ENCODE measurements at places on chromosomes 2 and 18. TPM values are rescaled to one million over a fixed set of nuclear protein-coding genes. Genes with fewer than 3 reads are reported as not detected.
A peak's percentile ranks its signal among the peaks of the same experiment; 100 is the strongest.

- DNase-seq = no peak
These were observed 1.6 kb upstream of the ADNP2 start for GRCh38 chr18:80107426-80107825.

- no peak for DNase-seq
These were observed 15.1 kb downstream of the PXDN start for GRCh38 chr2:1729242-1729641.

TMEM247 gene
- not detected for total RNA-seq

DNA sequence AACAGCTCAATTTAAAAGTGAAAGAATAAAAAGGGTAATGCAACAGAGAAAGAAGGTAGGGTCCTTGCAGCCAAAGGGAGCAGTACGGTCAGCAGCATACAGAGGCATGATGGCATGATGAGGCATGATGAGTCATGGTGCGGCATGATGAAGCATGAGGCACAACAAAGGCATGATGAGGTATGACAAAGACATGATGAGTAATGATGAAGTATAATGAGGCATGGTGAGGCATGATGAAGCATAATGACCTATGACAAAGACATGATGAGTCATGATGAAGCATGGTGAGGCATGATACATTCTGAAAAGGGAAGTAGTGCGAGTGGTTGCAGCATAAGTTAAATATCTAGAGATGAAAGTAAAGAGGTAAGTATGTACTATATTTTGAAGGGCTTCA is 673.2 kb downstream of the TMEM182 start:
- no peak for DNase-seq

MYCN gene
- total RNA-seq = not detected

REG1B gene
- total RNA-seq = not detected

WNT10A gene
- 6.6 TPM for total RNA-seq

DNA sequence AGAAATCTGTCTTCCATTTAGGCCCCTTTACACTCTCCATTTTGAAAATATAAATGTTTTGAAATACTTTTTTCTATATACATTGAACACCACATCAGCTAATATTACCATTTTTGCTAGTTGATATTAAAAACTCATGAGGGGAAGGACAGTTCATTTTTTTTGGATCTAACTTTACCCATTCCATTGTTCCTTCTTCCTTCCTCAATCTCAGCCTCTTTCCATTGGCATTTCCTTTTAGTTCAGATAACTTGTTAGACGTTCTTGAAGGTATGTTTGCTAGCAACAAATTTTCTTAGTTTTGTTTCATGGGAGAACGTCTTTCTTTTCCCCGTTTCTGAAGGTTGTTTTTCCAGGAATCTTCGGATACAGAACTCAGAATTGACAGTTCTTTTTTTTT is 759.0 kb downstream of the SOCS6 start:
- no peak for DNase-seq

ABCB11 gene
- total RNA-seq = not detected

CNPPD1 gene
- total RNA-seq = 46.0 TPM

- peak; percentile 46 for DNase-seq
These were observed 4.6 kb downstream of the PROC start for GRCh38 chr2:127422559-127423477.

GRCh38 chr2:219399716-219400478 is 12.2 kb upstream of the DNPEP start:
- no peak for DNase-seq

GALNT5 gene
- not detected for total RNA-seq

- DNase-seq = peak; percentile 60
These were observed 774 bp upstream of the FZD7 start for GRCh38 chr2:202032846-202033316.

KYNU gene
- not detected for total RNA-seq

GRCh38 chr2:198905881-198906612 is 551.7 kb downstream of the SATB2 start:
- DNase-seq = no peak

UGT1A10 gene
- total RNA-seq = not detected

DNA sequence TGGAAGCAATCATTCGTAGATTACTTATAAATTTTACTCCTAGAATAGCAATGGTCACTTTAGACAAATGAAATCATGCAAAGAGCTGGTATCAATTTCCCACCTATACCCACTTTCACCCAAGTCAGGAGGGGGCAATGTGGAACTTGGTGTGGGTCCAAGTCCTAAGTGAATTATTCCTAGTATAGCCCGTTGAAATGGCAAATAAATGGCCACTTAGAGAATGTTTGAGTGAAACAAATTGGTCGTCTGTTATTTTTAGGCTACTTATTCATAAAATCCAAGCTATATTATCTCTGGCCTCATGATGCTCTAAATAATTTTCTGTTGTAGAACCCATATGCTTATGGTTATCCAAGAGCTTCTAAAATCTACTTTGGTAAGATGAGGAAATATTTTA is 98.1 kb downstream of the MYO3B start:
- DNase-seq = no peak

DNA sequence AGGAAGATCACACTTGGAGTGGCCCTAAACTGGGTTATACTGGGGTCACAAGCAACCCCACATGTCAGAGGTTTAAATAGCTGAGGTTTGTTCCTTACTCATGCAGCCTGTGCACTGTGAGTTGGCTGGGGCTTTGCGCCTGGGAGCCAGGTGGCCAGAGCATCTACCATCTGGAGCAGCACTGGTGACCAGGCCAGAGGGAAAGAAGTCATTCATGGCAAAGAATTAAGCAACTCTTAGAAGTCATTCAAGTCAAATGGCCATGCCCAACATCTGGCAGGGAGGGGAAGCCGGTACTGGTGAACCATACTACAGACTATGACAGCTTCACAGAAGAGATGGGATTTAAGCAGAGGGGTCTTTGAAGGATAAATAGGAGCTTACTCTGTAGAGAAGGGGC is 90.7 kb downstream of the POLR1A start:
- DNase-seq = no peak

SLC19A3 gene
- total RNA-seq = not detected

TPRKB gene
- total RNA-seq = 19.8 TPM

- no peak for DNase-seq
These were observed 1283.0 kb upstream of the CDH2 start for GRCh38 chr18:29459972-29460371.

DNA sequence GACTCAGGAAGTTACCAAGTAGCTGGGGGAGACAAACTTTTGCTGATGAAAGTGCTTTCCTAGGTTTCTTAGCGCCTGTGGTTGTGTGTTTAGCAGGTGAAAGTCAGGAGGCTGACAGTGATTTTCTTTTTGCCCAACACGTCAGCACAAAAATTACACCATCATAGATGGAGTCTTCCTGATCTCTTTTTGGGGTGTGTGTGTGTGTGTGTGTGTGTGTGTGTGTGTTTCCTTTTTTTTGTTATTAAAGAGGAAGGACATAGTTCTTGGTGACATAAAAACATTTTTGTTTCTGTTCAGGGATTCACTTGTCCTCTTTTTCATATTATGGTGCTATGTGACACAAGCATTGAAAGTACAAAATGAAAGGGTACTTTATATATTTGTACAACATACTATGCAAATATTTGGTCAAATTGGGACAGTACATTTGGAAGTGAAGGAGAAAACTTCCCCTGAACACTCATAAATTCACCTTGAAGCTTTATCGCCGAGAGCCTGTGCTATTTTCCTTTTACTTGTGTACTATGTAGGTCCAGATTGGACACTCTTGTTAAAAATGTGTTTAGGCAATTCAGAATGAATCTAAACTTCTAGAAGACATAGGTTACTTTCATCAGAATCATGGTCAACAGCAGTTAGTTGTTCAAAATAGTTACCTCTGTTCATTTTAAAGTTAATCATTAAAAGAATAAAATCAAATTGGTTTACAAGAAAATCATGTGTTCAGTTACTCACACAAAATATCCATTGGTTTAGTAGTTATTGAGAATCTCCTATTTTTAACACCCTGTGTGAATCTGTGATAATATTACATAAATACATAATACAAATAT is 491.9 kb downstream of the IRS1 start:
- no peak for DNase-seq

TRIM43 gene
- not detected for total RNA-seq

GPBAR1 gene
- total RNA-seq = 2.2 TPM

UXS1 gene
- total RNA-seq = 62.1 TPM

- no peak for DNase-seq
These were observed 63.4 kb upstream of the ARHGAP28 start for GRCh38 chr18:6666012-6666685.

SEMA4F gene
- 4.6 TPM for total RNA-seq

DNA sequence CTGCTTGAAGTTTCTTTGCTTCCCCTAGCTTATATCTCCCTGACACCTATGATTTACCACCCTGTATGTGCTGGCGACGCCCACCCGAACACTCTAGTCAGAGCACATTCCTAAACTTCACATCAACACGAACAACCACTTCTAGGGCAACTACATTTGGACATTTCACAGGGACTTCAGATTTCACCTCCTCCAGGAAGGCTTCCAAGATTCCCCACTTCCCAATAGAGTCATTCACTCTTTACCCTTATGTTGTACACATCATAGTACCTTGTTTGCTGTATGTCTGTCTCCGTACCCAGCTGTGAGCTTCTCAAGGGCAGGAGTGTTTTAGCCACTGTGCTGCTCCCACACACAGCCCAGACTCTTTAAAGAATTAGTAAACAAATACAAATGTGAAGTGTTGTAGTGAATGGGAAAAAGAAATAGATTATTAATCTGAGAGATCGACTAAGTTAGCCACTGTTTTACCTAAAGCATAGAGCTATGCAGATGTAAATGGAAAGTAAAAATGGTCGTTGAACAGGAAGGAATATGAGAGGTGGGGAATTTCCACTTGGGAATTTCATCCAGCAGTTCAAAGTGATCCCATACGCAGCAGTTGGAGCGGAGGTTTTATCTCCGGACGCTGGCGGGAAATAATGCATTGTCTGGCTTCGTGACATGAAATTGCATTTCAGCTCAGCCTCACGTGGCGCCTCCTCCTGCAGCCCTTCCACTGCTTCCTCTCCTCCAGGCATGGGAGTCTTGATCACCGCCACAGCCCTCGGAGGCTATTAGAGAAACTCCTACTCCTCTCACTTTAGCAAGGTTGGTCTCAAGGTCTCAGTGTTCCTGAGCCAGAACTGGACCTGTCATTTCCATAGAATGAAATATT is 233.4 kb upstream of the COPS8 start:
- DNase-seq = no peak

ASPRV1 gene
- 0.73 TPM for total RNA-seq

CIAO1 gene
- total RNA-seq = 58.0 TPM

SNRNP200 gene
- total RNA-seq = 348 TPM

DNA sequence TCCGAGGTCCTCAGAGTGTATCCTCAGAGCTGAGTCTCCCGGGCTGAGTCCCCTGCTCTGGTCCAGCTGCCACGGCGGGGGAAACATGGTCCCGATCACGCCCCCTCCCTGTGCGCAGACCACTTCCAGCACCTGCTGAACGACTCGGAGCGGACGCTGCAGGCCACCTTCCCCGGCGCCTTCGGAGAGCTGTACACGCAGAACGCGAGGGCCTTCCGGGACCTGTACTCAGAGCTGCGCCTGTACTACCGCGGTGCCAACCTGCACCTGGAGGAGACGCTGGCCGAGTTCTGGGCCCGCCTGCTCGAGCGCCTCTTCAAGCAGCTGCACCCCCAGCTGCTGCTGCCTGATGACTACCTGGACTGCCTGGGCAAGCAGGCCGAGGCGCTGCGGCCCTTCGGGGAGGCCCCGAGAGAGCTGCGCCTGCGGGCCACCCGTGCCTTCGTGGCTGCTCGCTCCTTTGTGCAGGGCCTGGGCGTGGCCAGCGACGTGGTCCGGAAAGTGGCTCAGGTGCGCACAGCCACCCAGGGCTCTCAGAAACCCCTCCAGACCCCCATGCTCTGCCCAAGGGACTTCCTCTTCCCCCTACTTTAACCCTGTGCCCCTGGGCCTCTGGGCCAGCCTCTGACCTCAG is 26.7 kb downstream of the GPC1 start:
- DNase-seq = no peak

GRCh38 chr2:157150747-157151146 is 106.8 kb upstream of the GALNT5 start:
- no peak for DNase-seq

- no peak for DNase-seq
These were observed 67.0 kb upstream of the TCF4 start for GRCh38 chr18:55654986-55655385.

DNA sequence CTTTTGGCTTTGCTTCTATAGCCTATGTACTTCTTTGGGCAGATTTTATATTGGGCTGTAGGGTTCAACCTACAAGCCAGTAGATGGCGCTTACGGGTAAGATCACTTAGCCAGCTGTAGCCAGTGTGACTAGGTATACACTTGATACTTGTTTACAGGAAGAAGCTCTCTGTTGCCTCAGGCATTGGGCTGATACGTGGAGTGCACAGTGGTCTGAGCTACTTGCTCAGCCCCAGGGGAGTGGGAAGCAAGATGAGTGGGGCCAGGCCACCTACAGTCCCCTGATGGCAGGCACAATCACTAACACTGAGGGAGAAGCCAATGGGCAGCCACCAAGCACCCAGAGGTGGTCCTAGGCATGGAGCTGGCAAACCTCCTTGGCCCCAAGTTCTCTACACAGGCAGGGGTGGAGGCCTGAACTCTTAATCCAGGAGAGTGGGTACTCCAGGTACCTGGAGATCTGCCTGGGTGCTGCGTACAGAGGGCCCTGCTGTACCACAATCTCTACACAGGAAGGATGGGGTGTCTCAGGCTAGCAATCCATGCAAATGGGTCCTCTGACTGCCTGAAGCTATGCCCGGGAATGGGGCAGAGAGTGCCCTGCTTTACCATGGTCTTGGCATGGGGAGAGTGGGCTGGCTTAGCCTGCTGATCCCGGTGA is 122.2 kb downstream of the NCOA1 start:
- DNase-seq = no peak

DNA sequence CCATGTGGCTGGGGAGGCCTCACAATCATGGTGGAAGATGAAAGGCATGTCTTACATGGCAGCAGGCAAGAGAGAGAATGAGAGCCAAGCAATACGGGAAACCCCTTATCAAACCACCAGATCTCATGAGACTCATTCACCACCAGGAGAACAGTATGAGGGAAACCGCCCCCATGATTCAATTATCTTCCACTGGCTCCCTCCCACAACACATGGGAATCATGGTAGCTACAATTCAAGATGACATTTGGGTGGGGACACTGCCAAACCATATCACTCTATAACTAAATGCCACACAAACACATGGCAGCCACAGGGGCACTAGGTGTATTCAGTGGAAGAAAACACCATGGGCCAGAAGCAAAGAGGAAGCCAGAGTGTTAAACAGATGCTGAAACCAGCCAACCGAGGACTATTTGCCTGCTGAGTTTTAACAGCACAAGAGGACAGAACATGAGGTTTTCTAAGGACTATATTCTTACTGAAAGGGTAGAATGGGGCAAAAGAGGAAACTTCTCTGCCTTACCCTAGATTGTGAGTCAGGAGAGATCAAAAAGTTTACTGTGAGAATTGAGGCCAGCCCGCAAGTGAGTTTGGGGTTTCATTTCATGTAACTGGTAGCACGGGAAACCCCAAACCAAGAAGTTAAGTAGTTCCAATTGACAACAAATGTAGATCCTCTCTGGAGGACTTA is 49.2 kb downstream of the SIGLEC15 start:
- DNase-seq = peak; percentile 60

CERKL gene
- not detected for total RNA-seq

DNA sequence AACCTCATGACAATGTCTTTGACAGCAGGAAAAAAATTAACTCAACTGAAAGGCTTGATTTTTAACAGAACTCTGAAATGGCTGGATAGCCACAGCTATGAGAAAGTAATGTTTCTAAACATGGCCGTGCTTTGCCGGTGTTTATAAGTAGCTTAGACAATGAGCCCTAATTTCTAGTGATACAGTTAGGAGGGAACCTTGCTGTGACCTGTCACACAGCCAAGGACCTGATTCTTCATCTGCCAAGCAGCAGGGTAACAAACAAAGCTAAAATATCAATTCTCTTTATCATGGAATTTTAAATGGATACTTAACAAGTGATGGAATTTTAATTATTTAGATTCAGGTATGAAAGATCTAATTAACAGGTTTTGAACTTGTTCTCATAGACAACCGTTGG is 24.3 kb upstream of the DYNC2LI1 start:
- DNase-seq = no peak

All from CD8-positive, alpha-beta T cell (primary cell).